Forelimb muscle (tissue), 1 donor: ENCODE measurements at places on chromosomes 5 and 9.

- no peak for DNase-seq
Observed at GRCh38 chr5:166994226-166994625, 1297.2 kb upstream of the WWC1 start.

- DNase-seq, result no peak
Observed at GRCh38 chr9:92954049-92954861, 6.9 kb downstream of the FGD3 start.

DNA sequence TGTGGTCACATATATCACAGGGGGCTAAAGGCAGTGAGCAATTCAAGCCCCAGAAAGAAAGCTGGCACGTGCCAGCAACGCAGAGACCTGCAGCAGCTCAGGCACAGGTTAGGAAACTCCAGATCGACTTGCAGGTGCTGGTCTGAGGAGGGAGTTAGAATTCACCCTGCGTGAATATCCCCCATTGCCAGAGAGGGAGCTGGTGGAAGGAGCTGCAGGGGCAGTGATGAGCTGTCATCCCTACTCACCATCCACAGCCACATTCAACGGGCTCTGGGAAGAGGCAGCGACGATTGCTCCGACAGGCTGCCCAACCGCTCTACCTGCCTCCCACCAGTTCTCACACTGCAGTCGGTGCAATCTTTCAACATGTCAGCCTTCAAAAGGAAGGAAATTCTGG, 40.8 kb upstream of the CLK4 start:
- DNase-seq, result no peak

DNA sequence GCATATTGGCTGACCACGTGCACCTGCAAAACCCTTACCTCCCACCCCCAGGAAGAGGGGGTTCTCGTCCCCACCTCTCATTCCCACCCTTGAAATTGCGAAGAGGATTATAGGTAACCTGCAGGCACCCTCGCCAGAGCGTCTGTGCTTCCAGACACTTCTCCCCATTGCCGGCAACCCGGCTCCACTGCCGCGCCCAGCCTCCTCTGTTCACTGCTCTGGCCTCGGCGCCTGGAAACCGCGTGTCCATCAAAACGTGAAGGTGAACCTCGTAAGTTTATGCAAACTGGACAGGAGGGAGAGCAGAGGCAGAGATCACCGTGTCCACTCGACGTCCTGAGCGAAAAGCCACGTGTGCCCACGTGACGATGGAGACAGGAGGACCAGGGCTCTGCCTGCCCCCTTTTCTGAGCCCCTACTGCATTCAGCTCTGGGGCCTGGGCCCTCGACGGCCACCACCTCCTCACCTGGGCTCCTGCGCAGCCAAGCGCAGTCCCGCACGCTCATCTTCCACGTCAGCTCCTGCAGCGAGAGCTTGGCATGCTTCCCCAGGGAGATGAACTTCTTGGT, 1.9 kb downstream of the TERT start:
- no peak for DNase-seq

GRCh38 chr5:29051509-29051908, 2013.1 kb upstream of the CDH9 start:
- no peak for DNase-seq

- no peak for DNase-seq
Observed at GRCh38 chr5:140324041-140324600, 21.2 kb upstream of the PFDN1 start.

GRCh38 chr5:11164531-11165294, 403.7 kb upstream of the DAP start:
- no peak for DNase-seq

- DNase-seq, result no peak
Observed at GRCh38 chr9:34363619-34364351, 12.9 kb downstream of the MYORG start.

GRCh38 chr9:34185778-34186551, 7.1 kb downstream of the UBAP1 start:
- DNase-seq, result no peak

- DNase-seq, result no peak
Observed at GRCh38 chr9:108093773-108094675, 604.5 kb upstream of the KLF4 start.

GRCh38 chr5:145787001-145787400, 48.1 kb downstream of the PRELID2 start:
- DNase-seq, result no peak

DNA sequence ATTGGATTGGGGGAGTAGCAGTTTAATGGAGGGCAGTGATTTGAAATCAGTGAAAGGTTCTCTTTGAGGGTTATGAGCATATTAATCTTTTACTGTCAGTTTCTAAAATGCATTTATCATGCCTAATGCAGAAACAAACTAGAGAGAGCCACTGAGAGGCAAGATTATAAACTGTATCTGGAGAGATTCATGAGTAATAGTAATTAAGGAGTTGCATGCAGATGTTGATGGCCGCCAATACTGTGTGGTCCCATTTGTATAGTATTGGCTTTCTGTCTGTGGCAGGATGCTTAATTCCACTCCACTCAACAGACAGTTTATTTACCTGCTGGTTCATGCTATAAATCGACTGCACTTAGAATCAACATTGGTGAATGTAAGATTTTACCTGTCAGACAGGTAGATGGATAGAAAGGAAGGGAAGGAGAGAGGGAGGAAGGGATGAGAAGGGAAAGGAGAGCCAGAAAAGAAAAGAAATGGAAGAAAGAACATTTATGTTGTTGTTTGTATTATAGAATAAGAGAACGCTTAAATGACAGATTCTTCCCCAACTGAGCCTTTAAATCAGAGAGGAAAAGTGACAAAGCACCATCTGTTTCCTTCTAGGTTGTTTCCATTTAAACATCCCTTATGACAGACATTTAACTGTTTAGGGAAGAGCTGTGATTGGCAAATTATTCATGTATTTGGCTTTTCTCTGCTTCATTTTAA, 146.5 kb downstream of the PAM start:
- DNase-seq, result no peak

DNA sequence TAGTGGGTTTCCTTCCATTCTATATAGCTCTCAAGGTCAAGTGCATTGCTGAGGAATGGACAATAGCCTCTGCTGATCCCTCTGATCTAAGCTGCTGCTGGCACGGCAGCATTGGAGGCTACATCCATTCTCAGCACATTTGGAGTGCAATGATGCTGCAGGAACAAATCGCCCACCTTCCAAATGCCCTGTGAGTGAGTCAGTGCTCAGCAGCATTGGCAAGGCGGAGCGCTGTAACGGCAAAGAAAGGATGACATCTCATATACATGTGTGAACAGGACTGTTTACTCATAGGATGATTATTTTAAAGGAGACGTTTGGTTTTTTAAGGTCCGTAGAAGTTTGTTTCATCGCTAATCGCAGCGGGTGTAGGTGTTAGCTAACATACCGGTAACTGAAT, 408.7 kb downstream of the ARHGEF28 start:
- no peak for DNase-seq

GRCh38 chr5:149267241-149267973, 4.3 kb upstream of the AFAP1L1 start:
- no peak for DNase-seq

DNA sequence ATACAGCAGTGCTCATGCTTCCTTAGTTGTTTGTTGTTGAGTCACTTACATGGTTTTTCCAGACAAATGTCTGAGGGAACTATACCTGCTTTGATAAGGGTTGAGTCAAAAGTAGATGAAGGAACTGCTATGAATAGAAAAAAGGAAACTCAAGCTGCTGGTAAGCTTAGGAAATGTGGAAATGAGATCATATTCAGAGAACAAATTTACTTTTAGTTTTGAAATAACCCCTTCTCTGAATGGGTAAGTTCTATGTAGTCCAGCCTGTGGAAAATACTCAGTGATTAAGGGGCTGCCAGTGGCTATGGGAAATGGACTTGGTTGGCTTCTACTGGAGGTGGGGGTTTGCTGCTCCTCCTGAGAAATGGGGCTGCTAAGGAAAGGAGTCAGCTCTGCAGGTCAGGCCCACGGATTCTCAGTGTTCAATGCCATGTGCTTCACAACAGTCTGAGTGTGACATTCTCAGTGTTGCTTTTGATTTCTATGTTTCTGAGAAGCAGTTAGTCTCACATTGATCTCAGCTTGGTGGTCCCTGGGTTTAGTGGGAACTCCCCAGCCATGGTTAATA, 47.7 kb upstream of the GLRX start:
- no peak for DNase-seq

GRCh38 chr5:113663879-113664541, 150.5 kb downstream of the YTHDC2 start:
- DNase-seq, result no peak

DNA sequence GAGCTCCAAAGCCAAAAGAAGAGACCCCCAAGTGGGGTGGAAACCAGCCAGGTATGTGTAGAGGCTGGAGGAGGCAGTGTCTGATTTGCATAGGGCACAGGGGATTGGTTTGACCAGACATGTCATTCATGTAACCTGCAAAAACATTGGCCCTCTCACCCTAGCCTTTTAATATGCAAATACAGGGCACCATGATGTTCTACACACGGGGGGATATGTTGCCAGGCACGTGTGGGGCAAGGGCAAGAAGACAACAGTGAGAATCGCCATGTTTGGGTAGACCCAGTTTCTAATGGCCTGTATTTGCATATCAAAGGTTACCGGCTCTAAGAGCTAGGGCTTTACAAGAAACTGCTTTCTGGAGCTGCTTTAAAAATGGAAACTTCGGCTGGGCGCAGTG, 208.9 kb downstream of the GOLPH3 start:
- DNase-seq, result no peak

DNA sequence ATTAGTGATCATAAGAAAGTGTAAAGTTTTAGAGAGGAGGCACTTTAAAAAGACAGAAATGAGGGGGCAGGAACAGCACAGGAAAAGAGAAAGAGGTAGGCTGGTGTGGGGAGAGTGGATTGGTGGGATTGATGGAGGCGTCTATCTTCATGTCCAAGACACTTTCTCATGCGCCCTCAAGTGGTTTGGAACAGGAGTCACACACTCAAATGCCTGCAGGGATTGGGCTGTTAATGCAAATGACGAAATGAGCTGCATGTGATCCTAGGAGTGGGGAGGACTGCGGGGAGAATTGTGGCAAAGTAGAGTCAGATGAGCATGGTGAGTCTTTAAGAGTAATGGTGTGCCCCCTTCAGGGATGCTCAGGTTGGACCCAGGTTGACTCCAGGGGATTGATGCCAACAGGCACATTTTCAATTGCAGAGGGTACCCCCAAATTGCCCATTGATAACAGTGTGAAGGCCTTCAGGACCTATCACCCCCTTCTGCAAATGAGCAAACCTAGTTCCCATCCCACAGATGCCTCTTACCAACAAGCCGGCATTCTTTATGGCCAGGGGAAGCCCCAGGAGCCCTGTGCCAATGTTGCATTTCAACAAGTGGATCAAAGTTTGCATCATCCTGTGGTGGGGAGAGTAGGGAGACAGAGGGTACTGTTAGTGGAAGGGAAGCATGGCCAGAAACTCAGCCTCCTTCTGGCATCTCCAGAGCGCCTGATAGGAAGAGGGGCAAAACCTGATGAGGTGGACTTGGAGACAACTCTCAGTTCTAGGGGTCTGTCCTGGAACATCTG, 5.3 kb downstream of the SLC36A3 start:
- DNase-seq, result no peak

GRCh38 chr9:84823421-84824271, 154.1 kb downstream of the NTRK2 start:
- DNase-seq, result no peak

GRCh38 chr5:135373736-135374515, 25.1 kb downstream of the MACROH2A1 start:
- no peak for DNase-seq

- no peak for DNase-seq
Observed at GRCh38 chr5:106818552-106818951, 852.2 kb downstream of the EFNA5 start.

DNA sequence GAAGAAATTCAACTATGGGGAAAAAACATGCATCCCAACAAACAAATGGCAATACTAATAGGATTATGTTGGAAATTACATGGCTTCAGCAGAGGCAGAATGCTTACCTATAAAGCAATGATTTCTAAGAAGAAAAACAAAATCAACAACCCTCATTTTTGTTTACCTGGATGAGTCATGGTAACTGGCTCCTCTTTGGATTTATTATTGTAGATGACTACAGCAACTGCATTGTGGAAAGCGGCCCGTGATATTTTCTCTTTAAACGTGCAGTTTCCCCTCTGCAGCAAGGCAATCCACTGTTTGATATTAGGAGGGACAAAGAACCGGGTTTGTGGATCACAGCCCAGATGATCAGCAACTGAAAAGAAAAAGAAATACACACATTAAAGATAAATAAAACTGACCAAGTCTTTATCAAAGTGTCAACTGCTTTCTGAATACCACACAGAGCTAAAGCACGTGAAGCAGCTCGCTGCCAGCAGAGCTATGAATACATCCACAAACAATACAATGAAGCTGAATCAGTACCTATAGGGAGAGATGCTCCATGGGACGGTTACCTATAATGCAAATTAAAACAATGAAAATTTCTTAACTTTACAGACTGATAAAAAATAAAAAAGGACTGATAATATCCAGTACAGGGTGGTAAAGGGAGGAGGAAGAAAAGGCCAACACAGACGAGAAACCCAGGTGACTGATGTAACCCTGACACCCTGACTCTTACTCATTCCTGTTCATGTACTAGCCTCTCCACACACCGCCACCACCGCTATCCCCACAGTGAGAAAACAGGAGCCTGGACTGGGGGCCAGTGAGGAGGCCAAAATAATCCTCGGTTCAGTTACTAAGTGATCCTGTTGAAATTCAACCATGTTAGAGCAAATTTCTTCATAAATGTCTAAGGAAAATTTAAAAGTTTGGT, 31.0 kb downstream of the RNF130 start:
- DNase-seq, result no peak

GRCh38 chr9:135442075-135442474, 37.5 kb upstream of the PPP1R26 start:
- no peak for DNase-seq

DNA sequence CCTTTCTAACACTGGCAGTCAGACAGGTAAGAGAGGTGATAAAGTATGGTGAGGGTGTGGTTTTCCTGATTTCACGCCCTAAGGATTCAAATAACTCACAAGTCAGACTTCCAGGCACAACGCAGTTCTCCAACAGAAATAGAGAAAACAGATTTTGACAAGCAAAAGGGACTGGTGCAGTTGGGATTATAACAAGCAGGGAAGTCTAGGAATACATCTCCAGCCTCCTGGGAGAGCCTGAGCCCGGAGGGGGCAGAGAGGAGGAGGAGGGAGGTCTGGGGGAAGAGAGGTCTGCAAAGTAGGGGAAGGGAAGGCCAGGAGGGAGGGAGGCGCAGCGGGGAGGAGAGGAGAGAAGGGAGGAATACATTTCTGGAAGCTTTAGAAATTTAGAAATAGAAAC, 1.6 kb downstream of the CMBL start:
- no peak for DNase-seq

DNA sequence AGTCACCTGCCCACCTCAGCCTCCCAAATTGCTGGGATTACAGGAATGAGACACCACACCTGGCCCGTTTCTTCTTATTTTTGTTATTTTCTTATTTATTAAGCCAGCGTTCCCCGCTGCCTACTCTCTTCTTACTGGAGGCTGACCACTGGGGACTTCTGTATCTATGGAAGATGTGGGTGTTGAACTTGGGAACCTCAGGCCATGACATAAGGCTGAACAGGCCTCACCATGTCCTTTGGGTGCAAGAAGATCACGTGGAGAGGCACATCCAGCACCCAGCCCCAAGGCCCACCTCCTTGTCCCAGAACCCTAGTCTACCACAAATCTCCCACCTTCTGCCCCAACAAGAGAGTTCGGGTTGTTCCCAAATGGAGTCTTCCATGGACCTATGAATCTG, 59.4 kb upstream of the NEK6 start:
- DNase-seq, result no peak
